ENCODE measurements at places on chromosomes 16 and 17. TPM values are rescaled to one million over a fixed set of nuclear protein-coding genes. Genes with fewer than 3 reads are reported as not detected.

DNA sequence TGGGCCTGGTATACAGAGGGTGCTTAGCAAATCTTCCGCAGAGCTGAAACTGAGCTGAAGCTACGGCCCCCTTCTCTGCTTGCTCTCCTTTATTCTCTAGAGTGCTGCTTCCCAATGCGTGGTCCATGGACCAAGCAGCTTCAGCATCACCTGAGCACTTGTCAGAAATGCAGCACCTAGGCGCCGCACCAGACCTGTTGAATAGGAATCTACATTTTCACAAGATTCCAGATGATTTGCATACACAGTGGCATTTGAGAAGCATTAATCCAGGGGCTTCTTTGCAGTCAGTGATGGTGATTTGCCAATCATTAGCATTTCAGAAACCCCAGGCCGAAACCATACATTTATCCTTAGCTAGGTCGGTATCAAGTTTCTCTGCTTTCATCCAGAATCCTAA, 204.2 kb downstream of the CDH13 start:
- no peak overlapping the region for H3K4me3 ChIP-seq
- no peaks in the 10 kb centered on the region for H3K27me3 ChIP-seq
- DNase-seq, result no peak
- H3K4me1 ChIP-seq, result peaks cover 7% of the 10 kb centered on the region
- H3K36me3 ChIP-seq, result no peaks in the 10 kb centered on the region

GRCh38 chr17:82786427-82786826, 34.6 kb downstream of the TBCD start:
- no peak overlapping the region for H3K4me3 ChIP-seq
- peaks cover 12% of the 10 kb centered on the region for H3K36me3 ChIP-seq
- DNase-seq, result no peak
- peaks cover 20% of the 10 kb centered on the region for H3K4me1 ChIP-seq

- no peaks in the 10 kb centered on the region for H3K4me1 ChIP-seq
- H3K36me3 ChIP-seq, result no peaks in the 10 kb centered on the region
- no peak overlapping the region for H3K4me3 ChIP-seq
- H3K27ac ChIP-seq, result no peak overlapping the region
These were observed 451.5 kb upstream of the HSBP1 start for GRCh38 chr16:83356266-83356665.

DNA sequence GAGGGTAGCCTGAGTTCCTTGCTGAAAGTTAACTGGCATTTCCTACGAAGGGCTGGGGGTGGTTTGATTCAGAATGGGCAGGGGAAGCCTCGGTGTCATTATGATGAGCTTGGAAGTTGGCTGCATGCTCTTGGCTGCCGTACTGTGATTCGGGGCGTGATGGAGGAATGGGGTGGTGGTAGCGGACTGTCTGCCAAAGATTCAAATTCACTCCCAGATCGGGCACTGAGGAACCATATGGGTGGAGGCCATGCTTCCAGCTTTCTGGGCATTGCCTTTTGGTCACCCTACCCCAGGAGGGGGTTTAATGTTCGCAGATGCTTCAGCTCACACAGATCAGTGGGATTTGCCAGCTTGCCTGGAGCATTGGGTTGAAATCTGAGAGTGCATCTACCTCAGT, 492.8 kb upstream of the EEF2KMT start:
- H3K4me1 ChIP-seq, result no peaks in the 10 kb centered on the region
- H3K27me3 ChIP-seq, result no peaks in the 10 kb centered on the region
- H3K36me3 ChIP-seq, result no peaks in the 10 kb centered on the region
- H3K27ac ChIP-seq, result no peak overlapping the region

DNA sequence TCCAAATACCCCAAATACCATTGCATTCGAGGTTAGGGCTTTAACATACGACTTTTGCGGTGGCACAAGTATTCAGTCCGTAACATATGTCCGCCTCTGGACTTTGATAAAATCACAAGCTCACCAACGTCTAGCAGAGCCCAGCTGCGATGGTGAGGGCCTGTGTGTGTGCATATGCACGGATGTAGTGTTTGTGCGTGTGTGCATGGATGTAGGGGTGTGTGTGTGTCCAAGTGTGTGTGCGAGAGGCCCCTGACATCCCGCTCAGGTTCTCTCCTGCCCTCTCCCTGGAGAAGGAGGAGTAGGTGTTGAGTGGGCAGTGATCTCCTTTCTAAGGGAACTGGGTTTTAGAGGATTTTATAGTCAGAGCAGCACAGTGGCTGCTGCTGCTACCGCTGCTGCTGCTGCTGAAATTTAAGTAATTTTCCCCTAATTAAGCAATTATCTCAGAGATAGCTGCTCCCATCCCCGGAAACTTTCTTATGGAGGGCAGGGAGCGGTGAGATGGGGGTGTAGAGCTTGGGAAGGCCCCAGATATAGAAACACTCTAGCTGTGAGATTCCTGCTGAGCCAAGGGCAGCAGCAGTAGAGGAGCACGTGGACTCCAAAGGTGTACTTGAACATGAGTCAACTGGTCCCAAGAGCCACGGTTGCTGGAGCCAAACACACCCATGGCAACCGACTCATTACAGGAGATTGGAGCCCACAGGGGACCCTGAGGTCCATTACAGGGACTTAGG, 121.7 kb upstream of the SDK2 start:
- no peaks in the 10 kb centered on the region for H3K36me3 ChIP-seq
- DNase-seq, result no peak
- H3K4me1 ChIP-seq, result peaks cover 6% of the 10 kb centered on the region
- peaks cover 36% of the 10 kb centered on the region for H3K27me3 ChIP-seq
- no peak overlapping the region for H3K27ac ChIP-seq

GRCh38 chr17:67246653-67247415, 1.8 kb upstream of the HELZ start:
- peak overlapping the region; percentile 91 for H3K27ac ChIP-seq
- no peaks in the 10 kb centered on the region for H3K36me3 ChIP-seq
- H3K4me1 ChIP-seq, result peaks cover 27% of the 10 kb centered on the region
- no peaks in the 10 kb centered on the region for H3K27me3 ChIP-seq
- DNase-seq, result peak; percentile 89

DNA sequence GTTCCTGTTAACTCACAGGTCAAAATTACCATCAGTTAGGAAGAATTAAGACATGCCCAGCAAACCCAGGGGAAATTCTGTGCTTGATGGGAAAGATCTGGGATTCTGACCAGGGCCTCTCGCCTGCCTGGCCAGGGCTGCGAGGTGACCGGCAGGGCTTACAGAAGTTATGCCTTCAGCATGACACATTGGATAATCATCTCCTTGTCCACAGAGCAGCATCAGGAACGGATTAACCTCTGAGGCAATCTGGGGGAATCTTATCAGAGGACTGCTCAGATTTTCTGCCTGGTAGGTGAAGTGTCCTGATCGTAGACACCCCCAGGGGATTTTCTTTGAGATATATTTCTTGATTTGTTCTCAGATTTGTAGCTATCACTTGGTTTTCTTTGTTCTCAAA, 172.5 kb downstream of the HS3ST3A1 start:
- no peak overlapping the region for H3K27ac ChIP-seq
- DNase-seq, result no peak
- H3K36me3 ChIP-seq, result no peaks in the 10 kb centered on the region
- no peaks in the 10 kb centered on the region for H3K27me3 ChIP-seq
- H3K4me3 ChIP-seq, result no peak overlapping the region

DNA sequence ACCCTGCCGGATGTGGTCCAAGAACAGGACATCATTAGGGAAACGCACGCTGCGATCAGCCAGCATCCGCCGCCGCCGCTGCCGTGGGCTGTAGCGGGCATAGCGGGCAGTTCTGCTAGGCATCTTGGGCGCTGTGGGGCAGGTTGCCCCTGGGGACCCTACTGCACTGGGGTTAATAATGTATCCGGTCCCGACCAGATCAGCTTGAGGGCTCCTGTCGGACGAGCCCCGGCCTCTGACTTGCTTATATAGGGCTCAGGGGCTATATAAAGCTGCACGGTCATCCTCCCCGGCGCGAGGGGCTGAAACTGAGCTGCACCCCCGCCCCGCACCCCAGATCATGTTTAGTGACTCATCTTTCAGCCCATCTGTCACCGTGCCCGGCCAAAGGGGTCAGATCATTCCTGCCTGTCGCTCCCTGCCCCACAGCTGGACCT, at the start of gene PPP1R27:
Gene PPP1R27, minus strand, starts transcription at position 220 of the 437 bp plus-strand sequence. Its CDS starts 97 bp downstream, at position 123.
- peaks cover 14% of the 10 kb centered on the region for H3K4me1 ChIP-seq
- H3K27me3 ChIP-seq, result no peaks in the 10 kb centered on the region
- H3K36me3 ChIP-seq, result peaks cover 3% of the 10 kb centered on the region
- peak within 1 kb of the TSS; percentile 89 for H3K27ac ChIP-seq

GRCh38 chr16:81838794-81839193, 59.7 kb downstream of the PLCG2 start:
- H3K36me3 ChIP-seq, result no peaks in the 10 kb centered on the region
- H3K4me1 ChIP-seq, result no peaks in the 10 kb centered on the region
- H3K27ac ChIP-seq, result no peak overlapping the region
- peaks cover 10% of the 10 kb centered on the region for H3K27me3 ChIP-seq

GRCh38 chr16:64428463-64429113, 693.3 kb downstream of the CDH11 start:
- no peaks in the 10 kb centered on the region for H3K27me3 ChIP-seq
- H3K27ac ChIP-seq, result no peak overlapping the region
- no peak for DNase-seq

GRCh38 chr16:10232757-10233156, 50.5 kb upstream of the GRIN2A start:
- H3K27ac ChIP-seq, result no peak overlapping the region
- no peak for DNase-seq
- no peak overlapping the region for H3K4me3 ChIP-seq
- no peaks in the 10 kb centered on the region for H3K4me1 ChIP-seq
- H3K36me3 ChIP-seq, result no peaks in the 10 kb centered on the region

DNA sequence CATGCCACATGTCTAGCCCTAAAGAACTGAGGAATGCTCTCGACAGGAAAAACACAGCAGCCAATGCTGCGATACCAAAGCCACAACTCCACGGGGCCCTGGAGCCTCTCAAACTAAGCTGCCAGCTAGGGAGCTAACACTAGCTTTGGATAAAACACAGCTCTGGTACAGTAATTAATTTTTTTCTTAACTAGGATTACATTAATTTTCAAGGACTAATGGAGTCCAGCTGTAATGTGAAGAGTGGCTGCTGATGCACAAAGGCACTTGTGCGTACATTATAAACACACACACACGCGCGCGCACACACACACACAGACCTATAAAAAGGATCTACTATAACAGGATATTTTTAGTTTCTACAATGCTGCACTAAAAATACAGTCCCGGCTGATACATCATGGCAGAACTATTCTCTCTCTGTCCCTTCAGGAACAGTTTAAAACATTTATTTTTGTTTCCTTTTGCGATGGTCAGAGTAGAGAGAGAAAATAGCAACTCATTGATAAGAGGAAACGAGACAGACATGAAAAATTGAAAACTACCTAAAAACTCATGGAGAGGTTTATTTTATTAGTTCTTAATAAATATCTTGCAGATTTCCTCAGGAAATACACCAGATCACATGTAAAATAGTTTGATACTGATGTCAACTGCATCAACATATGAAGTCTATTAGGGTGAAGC, 88.5 kb downstream of the SMG6 start:
- no peaks in the 10 kb centered on the region for H3K27me3 ChIP-seq
- no peak overlapping the region for H3K4me3 ChIP-seq
- H3K36me3 ChIP-seq, result peaks cover 6% of the 10 kb centered on the region
- H3K27ac ChIP-seq, result no peak overlapping the region

GRCh38 chr16:30546115-30546514, 11.5 kb upstream of the ZNF747 start:
- H3K4me1 ChIP-seq, result peaks cover 5% of the 10 kb centered on the region
- H3K36me3 ChIP-seq, result no peaks in the 10 kb centered on the region
- DNase-seq, result no peak
- H3K27me3 ChIP-seq, result no peaks in the 10 kb centered on the region

- H3K27me3 ChIP-seq, result no peaks in the 10 kb centered on the region
- H3K27ac ChIP-seq, result no peak overlapping the region
- DNase-seq, result no peak
- H3K4me1 ChIP-seq, result no peaks in the 10 kb centered on the region
- peaks cover 25% of the 10 kb centered on the region for H3K36me3 ChIP-seq
These were observed 48.4 kb downstream of the COTL1 start for GRCh38 chr16:84569382-84569987.

- H3K4me1 ChIP-seq, result no peaks in the 10 kb centered on the region
- H3K36me3 ChIP-seq, result no peaks in the 10 kb centered on the region
- no peak for DNase-seq
- H3K4me3 ChIP-seq, result no peak overlapping the region
These were observed 246.6 kb downstream of the HAPSTR1 start for GRCh38 chr16:9338068-9338467.

DNA sequence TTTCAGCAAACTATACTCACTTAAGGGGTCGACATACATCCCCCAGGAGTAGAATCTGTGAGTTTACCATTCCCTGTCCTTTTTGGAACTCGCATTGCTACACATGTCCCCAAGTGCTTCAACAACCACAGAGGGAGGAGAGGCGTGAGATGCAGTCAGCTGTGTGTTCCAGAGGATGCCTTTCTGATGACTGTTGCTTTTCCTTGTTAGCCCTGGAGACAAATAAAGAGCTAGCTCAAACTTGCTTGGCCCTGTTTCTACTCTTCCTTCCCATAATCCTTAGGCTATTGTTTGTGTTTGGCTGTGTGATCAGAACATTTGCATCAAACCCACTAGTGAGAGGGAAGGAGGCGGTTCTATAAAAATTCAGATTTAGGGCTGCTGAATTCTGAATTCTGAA, 264.0 kb downstream of the ENGASE start:
- H3K4me1 ChIP-seq, result peaks cover 6% of the 10 kb centered on the region
- H3K27ac ChIP-seq, result no peak overlapping the region
- DNase-seq, result no peak

- no peak overlapping the region for H3K27ac ChIP-seq
- H3K4me1 ChIP-seq, result peaks cover 10% of the 10 kb centered on the region
- H3K36me3 ChIP-seq, result no peaks in the 10 kb centered on the region
These were observed 240.6 kb downstream of the PRKCA start for GRCh38 chr17:66542967-66543520.

Gene CLEC19A
- polyA plus RNA-seq, result not detected

Gene PLLP
- 15.4 TPM for polyA plus RNA-seq

Gene SSTR5
- polyA plus RNA-seq, result not detected

Gene KCNJ2
- 0.09 TPM for polyA plus RNA-seq

Gene BRICD5
- 5.9 TPM for polyA plus RNA-seq

Gene C16orf96
- polyA plus RNA-seq, result not detected

Gene SLC6A2
- 0.10 TPM for polyA plus RNA-seq

Gene C16orf46
- 0.30 TPM for polyA plus RNA-seq
